ENCODE measurements at places on chromosomes 3 and 15.
A peak's percentile ranks its signal among the peaks of the same experiment; 100 is the strongest.

DNA sequence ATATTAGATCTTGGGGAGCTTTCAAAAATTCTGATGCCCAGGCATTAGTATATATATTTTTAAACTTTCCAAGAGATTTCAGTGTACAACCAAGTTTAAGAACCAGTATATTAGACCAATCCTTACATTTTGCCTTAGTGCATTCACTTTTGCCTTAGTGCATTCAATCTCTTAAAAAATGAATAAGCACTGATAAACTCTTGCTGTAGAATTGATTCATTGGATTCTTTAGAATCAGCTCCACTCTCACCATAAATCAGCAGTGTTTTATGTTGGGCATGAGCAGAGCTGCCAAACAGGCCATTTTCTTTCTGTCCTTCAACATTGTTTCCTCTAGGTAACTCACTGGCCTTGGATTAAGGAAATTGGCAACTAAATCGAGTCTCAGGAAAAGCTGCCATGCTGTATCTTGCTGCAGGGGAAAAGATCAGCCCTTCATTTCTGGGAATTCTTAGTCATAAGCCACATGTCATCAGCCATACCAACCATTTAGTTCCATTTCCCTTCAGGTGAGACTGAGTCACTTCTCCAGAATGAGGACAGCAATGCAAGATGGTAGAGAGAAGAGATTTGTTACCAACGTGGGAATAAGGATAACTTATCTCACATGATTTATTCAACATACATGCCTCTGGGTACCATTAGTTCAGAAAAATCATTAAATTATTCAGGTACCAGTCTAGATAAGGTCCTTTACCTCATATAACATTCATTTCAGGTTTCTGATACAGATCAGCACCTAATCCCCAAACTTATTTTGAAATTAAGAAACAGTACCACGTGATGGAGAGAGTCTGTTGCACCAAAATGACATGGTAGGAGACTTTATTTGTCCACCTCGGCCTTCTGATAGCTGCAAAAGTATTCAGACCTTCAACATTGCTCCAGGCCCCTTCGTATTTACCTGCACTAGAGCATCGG is 192.5 kb downstream of the P3H2 start:
- no peak for DNase-seq

DNA sequence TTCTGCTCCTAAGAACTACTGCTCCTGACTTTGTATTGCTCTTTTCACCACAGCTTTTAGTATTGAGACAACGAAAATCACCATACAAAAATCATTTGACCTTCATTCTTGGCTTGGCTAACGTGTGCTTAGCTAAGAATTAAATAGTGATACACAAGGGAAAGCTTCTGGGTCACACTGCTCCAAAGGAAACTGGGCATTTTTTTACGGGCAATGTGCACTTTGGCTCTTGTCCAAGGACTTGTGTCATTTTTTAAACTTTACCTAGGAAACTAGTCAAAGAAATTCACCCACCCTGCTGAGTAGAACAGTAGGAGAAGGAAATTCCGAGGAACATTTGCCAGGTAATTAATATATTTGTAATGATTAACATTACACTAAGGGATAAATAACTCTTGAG is 19.8 kb downstream of the WDR72 start:
- no peak for DNase-seq

DNA sequence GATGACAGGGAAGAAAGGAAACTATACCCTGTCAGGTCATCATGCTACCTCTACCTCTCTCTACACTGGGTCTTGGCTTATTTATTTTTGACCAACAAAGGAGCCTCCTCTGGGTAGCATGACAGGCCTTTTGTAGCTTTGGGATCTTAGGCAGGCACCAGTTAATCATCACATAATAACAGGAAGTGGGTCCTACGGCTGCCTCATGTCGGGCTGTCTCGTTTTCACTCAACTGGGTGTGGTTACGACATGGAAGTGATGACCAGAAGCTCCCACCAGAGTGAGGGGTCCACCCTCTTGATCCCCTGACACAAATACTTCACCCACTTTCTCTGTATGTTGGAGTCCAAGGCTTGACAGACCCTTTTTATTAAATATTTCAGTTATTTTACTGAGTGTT is 105.3 kb downstream of the CD47 start:
- no peak for DNase-seq

DNA sequence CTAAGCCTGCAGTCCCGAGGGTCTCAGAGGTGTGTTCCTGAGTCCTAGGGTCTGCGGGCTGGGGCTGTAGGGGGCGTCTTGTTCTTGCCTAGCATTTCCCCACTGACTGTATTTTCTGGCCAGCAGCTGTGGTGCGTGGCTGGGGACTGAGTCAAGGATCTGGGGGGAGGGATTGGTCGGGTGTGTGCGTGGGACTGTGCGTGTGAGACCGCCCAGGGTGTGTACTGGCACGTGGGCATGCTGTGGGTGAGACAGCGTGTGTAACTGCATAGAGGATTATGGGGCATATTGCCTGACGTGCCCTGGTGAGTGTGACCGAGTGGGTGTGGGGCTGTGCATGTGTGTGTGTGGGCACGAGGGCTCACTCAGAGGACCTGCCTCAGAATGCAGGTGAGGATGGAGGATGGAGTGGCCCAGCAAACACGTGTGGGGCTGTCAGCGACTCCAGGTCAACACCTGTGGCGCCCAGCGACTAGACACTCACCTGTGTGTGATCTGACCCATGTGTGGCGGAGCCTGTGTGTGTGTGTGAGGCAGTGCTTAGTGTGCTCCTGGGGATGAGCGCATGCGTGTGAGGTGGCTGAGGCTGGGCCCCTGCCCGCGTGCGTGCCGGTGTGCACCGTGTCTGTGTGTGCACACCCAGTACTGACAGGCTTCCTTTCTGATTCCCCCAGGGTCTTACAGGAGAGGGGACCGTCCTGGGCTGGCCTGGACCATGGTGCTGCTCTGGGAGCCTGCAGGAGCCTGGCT is 20.9 kb downstream of the FBLN2 start:
- DNase-seq, result peak; percentile 81

GRCh38 chr15:71043373-71043772 is 71.9 kb upstream of the THSD4 start:
- DNase-seq, result no peak

- no peak for DNase-seq
Observed at GRCh38 chr3:185131602-185132256, 21.1 kb downstream of the C3orf70 start.

DNA sequence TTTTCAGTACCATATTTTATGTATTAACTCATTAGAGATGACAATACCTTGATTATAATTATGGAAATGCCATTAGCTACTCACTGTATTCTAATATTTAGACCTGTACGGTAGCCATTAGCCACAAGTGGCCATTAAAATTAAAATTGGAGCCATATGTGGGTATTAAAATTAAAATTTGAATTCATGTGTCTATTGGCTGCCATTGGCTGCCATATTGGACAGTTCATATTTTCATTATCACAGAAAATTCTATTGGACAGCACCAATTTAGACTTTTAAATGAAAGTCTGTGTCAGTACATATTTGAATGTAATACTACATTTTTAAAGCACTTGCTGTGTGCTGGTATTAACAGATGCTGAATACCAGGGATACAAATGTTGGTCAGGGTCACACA is 3.0 kb downstream of the ATP11B start:
- DNase-seq, result no peak

DNA sequence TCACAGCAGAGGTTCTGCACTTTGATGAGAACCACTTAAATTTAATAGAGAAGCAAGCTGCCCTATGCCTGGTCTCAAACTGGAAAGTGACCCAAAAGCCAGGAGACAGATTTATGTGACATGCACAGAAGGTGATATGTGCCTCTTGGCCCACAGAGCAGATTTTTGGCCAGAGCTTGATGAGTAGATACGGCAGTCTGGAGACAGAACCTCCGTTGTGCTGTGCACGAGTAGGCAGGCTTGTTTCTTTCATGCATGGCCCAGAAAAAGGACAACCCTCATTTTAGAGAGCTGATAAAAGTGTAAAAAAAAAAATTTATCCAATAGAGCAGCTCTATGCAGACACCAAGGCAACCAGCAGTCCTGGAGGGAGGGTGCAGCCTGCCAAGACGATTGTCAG is 423.1 kb downstream of the CNTN6 start:
- DNase-seq, result no peak

DNA sequence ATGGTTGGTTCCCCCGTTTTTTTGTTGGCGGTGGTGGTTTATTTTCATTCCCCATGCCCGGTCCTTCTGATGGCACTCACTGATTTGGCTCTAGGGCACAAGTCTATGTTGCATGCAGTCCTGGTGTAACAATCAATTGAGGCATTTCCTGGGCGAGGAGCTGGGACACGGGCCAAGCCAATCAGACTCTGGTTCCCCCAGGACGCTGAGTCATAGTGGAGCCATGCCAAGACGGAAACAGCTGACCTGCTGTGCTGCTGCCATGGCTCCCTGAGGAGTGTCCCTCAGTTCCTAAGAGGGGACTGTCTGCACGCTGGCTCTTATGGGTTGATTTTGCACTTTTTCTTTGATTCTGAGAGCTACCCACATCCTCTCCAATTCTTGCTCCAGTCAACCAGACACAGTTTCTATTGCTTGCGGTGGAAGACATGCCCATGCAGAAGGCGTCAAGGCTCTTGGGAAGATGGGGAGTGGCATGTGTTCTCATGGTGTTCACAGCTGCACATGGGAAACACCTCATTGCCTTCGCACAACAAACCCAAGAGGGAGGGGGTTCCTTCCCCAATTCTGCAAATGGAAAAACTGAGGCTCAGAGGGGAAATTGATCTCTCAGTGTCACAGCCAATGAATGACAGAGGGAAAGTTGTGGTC is 28.3 kb upstream of the ALDH1L1 start:
- DNase-seq, result peak; percentile 66

DNA sequence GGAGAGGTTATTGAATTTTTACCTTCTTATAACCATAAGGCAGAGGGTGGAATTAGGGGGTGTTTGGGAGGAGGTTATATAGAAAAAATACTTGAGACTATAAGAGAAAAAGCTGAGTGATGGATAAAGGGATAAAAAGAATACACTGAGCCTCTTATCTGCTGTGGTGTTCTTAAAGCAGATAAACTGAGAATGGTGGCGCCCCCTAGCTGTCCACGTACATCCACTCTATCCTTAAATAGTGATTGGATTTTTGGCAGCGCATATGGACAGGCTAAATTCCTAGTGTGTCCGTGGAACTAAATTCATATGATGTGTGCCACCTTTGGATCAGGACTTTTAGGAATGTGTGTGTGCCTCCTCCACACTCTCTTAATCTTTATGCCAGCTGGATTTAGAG is 121.1 kb downstream of the OXSM start:
- DNase-seq, result no peak

GRCh38 chr15:71747128-71748083 is 62.9 kb upstream of the NR2E3 start:
- peak; percentile 64 for DNase-seq

DNA sequence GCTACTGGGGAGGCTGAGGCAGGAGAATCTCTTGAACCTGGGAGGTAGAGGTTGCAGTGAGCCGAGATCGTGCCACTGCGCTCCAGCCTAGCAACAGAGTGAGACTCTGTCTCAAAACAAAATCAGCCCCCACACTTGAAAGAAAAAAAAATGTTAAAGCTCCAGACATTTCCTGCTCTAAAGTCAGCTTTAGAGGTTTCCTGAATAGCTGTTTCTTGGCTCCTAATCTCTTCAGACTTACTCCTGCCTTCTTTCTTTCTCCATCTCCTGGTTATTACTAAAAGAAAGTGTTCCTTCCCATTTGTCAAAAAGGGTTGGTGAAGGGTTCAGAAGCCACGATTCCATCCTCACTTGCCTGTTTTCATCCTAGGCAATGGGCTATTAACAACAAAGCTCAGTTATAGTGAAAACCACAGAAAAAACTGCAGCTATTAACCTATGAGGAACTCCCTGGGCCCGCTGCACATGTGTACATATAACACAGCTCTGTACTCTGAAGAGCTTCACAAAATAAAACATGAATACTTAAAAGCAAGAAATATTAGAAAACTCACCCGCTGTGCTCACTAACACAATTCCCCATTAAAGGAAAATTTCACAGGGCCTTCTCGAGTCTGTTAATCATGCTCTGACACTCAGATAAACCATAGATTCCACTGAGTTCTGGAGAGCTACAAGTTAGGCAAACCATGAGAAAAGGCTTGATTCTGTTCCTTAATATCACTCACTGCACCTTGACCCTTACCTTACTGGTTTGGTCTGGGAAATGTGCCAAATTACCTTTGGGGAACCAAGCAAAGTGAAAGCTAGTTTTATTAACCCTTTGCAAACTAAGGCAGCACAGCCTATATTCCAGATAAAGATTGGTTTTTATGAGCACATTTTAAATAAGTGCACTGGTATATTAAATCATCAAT is 89.9 kb upstream of the TSPAN3 start:
- no peak for DNase-seq

GRCh38 chr15:77473328-77473727 is 52.6 kb downstream of the HMG20A start:
- no peak for DNase-seq

GRCh38 chr3:88618021-88618645 is 468.4 kb downstream of the C3orf38 start:
- DNase-seq, result no peak

- peak; percentile 18 for DNase-seq
Observed at GRCh38 chr3:104279617-104280016, 1087.1 kb upstream of the ALCAM start.

- DNase-seq, result peak; percentile 86
Observed at GRCh38 chr15:60660290-60661051, 181.5 kb upstream of the ICE2 start.

DNA sequence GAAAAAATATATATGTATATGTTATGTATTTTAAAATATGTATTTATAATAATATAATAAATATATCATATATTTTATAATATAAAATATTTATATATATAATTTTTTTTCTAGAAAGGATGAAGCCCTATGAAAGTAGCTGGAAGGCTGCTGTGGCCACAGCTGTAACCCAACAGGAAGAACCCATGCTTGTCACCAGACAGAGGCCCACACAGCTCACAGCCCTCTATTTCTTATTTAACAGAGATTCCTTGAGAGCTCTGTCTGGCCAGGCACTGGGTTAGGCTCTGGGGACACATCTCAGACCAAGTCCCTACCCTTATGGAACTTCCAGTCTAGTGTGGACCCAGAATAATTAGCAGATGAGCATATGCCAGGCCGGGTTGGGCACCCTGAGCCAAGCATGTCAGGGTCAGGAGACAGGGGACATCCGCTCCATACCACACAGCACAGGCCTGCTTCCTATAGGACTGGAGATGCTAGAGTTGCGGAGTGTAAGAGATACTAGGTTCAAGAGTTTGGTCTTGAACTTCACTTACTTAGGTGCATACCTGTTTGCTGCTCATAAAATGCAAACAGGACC is 20.5 kb downstream of the MGLL start:
- no peak for DNase-seq

DNA sequence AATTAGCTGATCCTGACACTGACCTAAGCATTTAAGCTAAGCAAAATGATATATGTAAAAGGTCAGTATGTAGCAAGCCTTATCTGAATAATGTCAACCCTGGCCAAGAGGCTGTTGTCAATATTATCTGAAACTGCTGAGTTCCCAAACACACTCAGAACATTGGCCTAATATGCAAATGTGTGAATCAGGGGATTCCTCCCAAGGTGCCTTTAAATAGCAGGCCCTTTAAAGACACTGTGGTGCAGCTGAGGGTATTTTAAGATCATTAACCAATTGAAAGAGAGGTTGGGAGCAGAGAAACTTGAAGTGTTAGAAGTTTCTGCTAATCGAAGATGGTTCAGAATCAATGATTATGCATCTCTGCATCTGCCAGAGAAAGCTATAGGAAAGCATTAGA is 207.0 kb downstream of the NTRK3 start:
- no peak for DNase-seq

Data from AG20443 (cell line).